DMS53 (cell line): ENCODE measurements at places on chromosomes 4 and X.

DNA sequence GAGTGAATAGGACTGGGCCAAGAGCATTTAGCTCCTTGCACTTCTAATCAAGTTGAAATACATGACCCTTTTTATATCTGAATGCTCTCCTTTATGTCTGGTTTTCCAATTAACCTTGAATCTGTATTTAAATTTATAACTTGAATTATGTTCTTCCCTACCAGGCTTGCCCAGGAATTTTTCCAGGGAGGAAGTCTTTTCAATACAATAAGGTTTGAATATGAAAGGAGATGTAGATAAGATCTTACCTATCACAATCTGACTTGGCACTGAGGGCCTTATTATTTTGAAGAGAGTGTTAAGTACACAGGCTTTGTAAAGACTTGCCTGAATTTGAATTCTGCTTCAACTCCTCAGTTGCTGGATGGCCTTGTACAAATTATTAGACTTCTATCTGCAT lies 555.7 kb downstream of the PCDH7 start:
- DNase-seq: no peak

DNA sequence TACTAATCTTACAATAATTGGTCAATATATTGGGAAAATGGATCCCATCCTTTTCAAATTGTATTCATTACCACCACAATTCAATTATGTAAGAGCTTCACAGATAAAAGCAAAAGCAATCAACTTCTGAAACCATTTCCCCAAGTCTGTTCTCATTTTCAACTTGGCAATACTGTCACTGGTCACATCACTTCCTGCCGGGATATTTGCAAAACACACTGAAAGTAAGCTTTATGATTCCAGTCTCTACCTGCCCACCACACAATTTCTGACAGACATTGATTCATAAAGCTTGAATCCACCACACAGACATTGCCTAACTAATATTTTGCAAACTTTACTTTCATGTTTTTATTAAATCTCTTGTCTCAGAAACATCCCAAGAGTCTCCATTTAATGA lies 53.6 kb downstream of the LIN54 start:
- no peak for DNase-seq

DNA sequence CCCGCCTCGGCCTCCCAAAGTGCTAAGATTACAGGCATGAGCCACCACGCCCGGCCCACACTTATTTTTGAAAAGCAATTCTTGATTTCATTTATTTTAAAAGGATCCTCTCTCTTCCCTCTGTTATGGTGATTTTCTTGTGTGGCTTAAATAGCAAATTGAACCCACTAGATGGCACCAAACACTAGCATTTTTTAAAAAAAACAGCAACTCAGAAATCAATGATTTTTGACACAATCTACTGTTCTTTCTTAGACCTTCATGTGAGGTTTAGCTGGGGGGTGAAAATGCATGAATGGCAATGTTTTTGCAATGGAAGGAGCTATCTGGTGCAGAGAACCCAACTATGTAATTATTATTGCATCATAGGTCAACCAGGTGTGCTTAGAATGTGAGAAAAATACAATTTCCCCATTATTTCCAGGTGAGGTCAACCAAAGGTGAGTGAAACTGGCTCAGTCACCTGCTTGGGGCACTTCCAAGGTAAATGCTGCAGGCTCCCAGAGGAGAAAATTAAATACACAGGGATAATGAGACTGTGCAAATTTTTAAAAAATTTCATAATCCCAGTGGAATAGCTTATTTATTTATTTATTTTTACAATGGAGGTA lies 226.7 kb upstream of the PRKX start:
- DNase-seq: peak; percentile 8

DNA sequence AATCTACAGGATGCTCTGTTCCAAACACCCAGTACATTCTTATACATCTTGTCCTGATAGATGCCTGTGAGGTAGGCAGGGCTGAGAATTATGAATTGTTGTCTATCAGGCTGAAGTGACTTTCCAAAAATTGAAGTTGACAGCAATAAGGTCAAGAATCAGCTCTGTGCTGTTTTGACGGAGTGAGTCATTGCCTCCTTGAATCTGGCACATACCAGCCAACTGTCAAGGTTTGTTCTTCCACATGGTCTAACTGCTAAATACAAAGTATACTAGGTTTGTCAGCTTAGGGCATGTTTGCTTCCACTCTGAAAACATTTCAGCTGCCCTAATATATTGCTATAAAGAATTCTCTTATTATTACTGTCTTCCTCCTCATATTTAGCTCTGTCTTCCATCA lies 32.3 kb downstream of the SH3RF1 start:
- DNase-seq: peak; percentile 34

- DNase-seq: no peak
Measured at GRCh38 chr4:113587640-113588275, 173.8 kb downstream of the CAMK2D start.

- DNase-seq: no peak
Measured at GRCh38 chr4:116118221-116118620, 967.2 kb downstream of the TRAM1L1 start.

- DNase-seq: no peak
Measured at GRCh38 chr4:127843704-127844600, 36.7 kb upstream of the PLK4 start.

GRCh38 chr4:76923619-76924357 lies 25.8 kb upstream of the SEPTIN11 start:
- DNase-seq: no peak

- no peak for DNase-seq
Measured at GRCh38 chr4:20281453-20281852, 29.7 kb downstream of the SLIT2 start.

GRCh38 chrX:148672517-148672916 lies 172.1 kb downstream of the AFF2 start:
- no peak for DNase-seq

DNA sequence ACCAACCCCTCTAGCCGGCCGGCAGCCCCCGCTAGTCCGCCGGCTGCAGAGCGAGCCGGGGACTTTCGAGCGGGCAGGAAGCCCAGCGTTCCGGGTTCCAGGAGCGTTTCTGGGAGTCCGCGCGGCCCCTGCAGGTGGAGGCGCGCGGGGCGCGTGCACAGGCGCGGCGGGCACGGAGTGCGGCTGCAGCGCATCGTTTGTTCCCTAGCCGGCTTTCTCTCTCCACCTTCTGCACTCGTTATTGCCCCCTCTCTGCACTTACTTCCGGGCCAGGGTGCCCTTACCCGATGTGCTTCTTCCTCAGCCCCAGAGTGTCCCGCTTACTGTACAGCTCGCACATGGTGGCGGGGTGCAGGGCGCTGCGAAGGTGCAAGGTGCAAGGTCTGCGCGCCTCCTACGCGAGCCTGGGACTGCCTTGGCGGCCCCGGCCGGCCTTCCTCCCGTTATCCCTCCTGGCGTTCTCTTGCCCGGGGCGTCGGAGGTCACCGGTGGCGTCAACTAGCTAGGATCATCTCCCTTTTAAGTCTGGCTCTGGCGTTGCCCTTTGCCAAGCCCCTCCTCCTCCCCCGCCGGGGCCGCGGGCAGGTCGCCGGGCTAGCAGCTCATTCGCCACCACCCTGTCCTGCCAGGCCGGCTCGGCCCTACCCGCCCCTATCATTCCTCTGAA lies at the start of gene ETNPPL:
Gene ETNPPL (minus strand): TSS at position 495 of the 667 bp plus-strand sequence. CDS start 155 bp downstream, at position 340.
- peak; percentile 82 for DNase-seq

DNA sequence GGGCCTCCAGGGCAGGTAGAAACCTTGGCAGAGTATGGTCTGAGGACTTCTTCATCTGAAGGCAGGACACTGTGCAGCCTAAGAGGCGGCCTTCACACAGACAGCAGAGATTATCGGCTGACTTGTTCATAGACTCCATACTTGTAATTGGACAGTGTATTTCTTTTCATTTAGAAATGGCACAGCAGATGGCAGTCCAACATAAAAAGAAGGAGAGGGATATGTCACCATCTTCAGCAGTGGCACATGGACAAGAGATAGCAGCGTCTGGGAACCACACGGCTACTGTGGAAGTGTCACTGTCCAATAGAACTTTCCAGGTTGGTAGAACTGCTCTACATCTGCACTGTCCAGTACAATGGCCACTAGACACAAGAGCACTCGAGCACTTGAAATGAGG lies 21.7 kb upstream of the GEMIN8 start:
- peak; percentile 29 for DNase-seq
